Upper lobe of left lung (tissue), 6 donors: ENCODE measurements at places on chromosomes 7 and 10. TPM values are rescaled to one million over a fixed set of nuclear protein-coding genes. Genes with fewer than 3 reads are reported as not detected.

GRCh38 chr10:131650771-131651673, 249.8 kb upstream of the PPP2R2D start:
- DNase-seq, result no peak

- DNase-seq, result no peak
These were observed 176.2 kb upstream of the ZMIZ1 start for GRCh38 chr10:78892338-78893176.

- DNase-seq, result no peak
These were observed 7.5 kb downstream of the PRKAG2 start for GRCh38 chr7:151869455-151869854.

- peak; percentile 61 for DNase-seq
These were observed 13.9 kb downstream of the POLL start for GRCh38 chr10:101573885-101574753.

- peak; percentile 68 for DNase-seq
These were observed 965 bp downstream of the ZCCHC24 start for GRCh38 chr10:79444199-79445119.

DNA sequence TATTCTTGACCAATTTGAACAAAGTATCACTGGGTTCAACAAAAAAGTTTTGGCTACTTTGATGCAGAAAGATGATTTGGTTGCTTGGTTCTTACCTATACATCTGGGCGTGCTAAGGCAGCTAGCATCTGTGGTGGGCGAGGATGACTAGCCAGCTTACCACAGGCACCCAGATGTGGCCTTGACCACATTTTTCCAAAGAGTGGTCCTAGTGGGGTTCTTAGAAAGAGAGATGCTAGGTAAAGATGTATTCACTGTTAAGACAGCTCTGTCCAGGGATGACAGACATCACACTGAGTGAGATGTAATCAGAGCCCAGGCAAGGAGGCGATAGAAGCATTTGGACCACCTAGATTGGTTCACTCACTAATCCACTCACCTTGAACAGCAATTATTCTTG, 785 bp downstream of the DNTT start:
- DNase-seq, result no peak

DNA sequence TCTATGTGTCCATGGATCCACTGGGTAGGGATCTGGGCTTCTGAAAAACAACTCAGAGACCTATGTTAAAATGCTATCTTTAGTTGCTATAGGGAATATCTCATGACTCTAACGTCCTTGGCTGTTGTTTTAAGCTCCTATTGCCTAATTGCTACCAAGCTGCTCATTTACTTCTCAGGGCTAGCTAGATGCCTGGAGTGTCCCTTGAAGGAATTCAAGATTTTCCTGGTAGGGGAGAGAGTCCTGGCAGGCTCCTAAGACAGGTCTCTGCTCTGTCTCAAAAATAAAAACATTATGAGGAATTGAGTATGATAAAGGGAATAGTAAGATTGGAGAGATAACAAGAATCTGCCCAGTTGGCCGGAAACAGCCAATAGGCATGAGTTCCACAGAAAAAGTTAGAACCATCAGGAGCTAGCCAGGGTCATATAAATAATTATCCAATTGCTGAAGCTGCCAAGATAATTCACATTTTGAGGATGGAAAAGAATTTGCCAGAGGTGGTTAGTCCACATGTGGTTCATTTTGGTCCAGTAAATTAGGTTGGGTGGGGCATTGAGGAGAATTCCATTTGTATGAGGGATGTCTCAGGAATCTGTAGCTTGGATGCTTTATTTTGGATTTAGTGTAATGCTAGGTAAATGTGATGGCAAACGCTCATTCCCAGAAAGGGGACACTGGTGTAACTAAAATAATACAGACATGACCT, 362.7 kb upstream of the VSTM2A start:
- no peak for DNase-seq

- DNase-seq, result no peak
These were observed 247 bp downstream of the PARD3 start for GRCh38 chr10:34814913-34815184.

DNA sequence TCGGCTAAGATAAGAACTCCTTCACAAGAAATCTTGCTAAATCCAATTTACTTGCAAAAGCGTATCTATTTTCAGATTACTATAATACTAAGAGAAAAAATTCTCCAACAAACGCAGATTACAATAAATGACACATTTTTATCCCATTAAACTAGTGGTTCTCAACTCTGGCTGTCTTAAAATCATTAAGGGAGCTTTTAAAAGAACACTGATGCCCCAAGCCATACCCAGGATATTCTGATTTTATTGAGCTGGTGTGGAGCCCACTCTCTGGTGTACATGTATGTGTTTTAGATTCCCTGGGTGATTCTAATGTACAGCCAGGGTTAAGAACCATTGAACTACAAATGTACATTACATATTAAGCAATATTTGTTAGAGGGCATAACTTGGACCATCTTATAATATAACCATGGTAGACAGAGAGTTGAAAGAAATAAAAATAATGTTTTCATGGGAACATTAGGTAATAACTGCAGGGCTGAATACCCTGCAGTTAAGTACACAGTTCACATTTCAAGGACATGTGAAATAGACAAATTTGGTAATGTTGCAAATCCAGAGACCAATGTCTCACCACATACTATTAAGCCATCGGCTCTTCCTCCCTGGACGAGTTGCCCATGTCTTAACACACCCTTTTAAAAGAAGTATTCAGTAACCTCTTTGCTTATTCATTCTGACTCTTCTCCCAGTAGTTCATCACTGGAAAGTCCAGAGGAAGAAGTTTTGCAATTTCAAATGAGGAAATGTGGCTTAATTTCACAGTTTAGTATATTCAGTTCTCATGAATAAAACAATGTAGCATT, 6.2 kb downstream of the GSAP start:
- peak; percentile 53 for DNase-seq

DNA sequence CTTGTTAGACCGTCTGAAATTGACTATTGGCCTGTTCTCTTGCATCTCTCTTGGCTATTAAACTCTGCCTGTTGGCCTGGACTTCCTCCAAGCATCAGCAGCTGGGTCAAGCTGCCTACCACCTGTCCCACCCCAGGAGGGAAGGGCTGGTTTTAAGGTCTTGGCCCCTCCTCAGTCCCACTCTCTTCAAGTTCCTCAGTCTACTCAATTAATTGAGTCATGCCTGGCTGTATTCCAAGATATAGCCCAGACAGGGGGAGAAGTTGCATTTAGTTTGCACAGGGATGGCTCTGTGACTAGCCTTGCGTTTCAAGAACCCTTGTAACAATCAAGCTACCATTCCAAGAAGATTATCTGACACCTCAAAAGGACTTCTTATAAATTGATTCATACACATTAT, 113.8 kb upstream of the GLI3 start:
- no peak for DNase-seq

- peak; percentile 88 for DNase-seq
These were observed 56.5 kb downstream of the PWWP2B start for GRCh38 chr10:132453470-132453861.

DNA sequence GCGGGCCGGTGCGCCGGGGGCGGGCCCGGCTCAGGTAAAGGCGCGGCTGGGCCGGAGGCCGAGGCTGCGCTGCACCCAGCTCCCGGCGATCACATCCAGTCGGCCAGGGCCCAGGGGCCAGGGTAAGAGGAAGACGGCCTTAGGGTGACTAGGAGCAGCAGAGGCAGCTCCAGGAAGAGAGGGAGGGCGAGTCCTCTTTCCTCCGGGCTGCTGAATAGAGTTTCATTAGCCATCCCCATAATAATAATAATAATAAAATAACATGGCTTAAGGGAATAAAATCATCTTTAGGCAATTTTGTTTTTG, 44.8 kb upstream of the CDK1 start:
- DNase-seq, result no peak

DNA sequence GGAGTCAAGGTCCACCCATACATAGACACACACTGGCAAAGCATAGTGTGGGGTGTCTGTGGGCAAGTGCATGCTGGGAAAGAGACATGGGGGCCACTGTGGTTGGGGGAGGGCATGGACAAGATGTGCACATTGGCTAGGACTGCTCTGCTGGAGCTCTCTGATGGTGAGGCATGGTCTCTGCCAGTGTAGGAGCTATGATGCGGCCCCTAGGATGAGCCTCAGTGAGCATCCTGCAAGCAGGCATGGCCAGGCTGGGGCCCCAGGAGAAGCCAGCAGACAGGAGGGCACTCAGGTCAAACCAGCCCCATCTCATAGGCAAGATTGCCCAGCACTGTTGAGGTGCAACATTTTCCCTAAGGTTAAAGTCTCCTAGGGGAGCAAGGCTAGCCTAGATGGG, 489.4 kb downstream of the DNAJB9 start:
- DNase-seq, result no peak

- DNase-seq, result no peak
These were observed 47.7 kb downstream of the PTN start for GRCh38 chr7:137295739-137296324.

- no peak for DNase-seq
These were observed 1.1 kb downstream of the IL2RA start for GRCh38 chr10:6061056-6061455.

DNA sequence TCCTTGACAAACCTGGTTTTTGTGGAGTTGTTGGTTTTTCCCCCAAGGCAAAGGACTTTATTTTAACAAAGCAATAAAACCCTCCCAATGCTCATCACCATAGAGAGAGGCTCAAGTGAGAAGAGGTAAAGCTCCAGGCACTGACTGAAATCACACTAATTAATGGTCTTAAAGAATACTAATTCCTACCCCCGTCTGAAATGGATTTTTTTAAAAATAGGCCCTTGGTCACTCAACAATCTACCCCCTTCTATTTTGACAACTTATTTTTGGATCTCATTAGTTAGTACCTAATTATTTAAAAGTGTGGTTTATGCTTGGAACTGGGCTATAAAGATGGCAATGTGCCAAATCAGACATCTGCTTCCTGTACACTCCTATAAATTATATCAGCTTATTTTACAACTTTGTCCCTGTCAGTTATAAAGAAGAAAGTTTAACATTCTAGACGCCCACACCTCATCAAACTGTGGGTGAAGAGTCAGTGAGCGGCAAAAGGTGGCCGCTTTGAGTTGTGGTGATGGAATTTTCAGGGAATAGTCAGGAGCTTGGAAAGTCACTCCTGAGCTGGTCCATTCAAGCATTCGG, 10.6 kb downstream of the GLI3 start:
- DNase-seq, result no peak

- no peak for DNase-seq
These were observed 68.0 kb upstream of the LRRC4 start for GRCh38 chr7:128099204-128099671.

The CAMK2B gene
- total RNA-seq, result not detected

The CFAP43 gene
- 74.4 TPM for total RNA-seq

The VWDE gene
- total RNA-seq, result 0.84 TPM

The SMKR1 gene
- total RNA-seq, result 1.1 TPM
